ENCODE measurements at places on chromosomes 5 and 9.

DNA sequence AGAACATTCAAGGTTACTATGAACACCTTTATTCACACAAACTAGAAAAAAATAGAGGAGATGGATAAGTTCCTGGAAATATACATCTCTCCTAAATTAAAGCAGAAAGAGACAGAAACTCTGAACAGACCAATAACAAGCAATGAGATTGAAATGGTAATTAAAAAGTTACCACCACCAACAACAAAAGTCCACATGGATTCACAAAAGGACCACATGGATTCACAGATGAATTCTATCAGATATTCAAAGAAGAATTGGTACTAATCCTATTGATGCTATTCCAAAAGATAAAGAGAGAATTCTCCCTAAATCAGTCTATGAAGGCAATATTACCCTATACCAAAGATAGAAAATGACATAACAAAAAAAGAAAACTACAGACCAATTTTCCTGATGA is 518.9 kb downstream of the PRDM9 start:
- DNase-seq: no peak

GRCh38 chr5:39517800-39518199 is 93.0 kb upstream of the DAB2 start:
- DNase-seq: no peak

DNA sequence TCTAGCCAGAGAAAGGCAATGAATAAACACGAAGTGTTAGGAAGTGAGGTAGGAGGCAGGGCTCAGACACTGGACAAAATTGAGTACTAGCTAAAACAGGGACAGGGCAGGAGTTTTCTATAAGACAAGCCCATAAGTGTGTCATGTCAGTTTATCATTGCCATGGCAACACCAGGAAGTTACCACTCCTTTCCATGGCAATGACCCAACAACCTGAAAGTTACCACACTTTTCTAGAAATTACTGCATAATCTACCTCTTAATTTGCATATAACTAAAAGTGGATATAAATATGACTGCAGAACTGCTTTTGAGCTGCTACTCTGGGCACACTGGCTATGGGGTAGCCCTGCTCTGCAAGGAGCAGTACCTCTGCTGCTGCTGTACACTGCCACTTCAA is 442.5 kb upstream of the COX7C start:
- DNase-seq: no peak

GRCh38 chr5:173790836-173791546 is 97.2 kb upstream of the CPEB4 start:
- DNase-seq: no peak

DNA sequence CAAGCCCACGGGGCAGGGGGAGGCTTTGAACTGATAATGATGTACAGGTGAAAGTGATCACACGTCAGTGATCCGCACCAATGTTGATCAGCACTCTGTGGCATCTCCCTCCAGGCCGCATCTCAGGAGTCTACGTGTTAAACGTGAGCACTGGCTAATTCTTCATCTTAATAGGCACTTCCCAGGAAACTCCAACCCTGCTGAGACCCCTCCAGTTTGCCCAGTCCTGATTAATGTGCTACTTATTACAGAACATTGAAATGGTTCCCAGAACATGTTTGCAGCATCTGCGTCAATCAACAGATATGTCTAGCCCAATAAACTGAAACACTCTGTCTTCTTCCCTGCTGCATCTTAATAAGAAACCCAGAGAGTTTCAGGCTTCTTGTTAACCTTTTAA is 298.4 kb downstream of the DEPDC1B start:
- DNase-seq: no peak

- DNase-seq: peak; percentile 42
Measured at GRCh38 chr9:38026021-38026809, 42.8 kb downstream of the SHB start.

DNA sequence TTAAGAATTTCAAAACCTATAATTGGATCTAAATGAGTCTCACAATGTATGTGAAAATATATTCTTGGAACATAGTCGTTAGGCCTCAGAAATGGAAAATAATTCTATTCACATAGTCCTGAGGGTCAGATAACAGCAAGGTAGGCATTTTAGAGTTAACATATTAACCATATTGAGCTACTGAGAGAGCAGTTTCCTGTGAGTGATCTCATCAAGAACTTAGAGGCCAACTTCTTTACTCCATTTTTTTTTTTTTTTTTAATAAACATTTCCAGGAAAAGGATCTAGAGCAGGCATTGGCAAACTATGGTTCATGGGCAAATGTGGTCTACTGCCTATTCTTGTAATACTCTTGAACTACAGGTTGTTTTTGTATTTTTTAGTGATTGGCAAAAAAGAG is 26.6 kb downstream of the RAB24 start:
- no peak for DNase-seq

DNA sequence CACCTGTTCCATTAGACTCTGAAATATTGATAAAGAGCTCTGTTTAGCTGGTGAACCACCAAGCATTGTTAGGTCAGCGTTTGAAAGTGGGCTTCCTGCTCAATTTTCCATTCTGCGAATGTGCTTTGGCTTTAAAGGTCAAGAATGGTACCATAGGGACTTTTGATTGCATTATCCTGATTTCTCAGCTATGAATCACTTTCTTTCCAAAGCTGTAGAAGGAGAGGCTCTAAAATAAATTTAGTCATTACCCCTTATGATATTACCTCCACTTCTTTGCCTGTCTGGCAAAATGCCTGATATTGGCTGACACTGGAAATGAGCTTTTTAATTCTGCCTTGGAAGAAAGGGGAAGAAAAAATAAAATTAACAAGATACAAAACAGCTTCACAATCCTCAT is 237.2 kb upstream of the CTNND2 start:
- DNase-seq: no peak

GRCh38 chr9:123425261-123425821 is 69.3 kb downstream of the CRB2 start:
- DNase-seq: no peak

- DNase-seq: no peak
Measured at GRCh38 chr5:180339583-180340183, 13.5 kb downstream of the GFPT2 start.

DNA sequence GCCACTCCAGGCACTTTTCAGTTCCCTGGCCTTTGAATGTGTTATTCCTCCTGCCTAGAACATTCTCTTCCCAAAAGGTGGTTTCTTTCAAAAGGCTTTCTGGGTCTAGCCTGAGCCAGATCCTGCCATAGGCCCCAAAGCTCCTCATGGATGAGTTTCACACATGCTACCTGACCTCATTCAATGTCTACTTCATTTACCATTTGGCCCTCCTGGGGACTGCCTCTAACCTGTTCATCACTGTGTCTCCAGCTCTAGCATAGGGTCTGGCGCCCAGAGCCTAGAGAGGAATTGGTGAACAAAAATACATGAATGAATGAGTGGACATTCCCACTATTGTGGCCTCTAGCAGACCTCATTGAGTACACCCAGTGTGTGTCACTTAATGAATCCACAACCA is 5.4 kb upstream of the P4HA2 start:
- no peak for DNase-seq

GRCh38 chr9:77744841-77745430 is 96.8 kb upstream of the GNA14 start:
- DNase-seq: no peak

- no peak for DNase-seq
Measured at GRCh38 chr5:665956-666711, 27.0 kb downstream of the TPPP start.

- no peak for DNase-seq
Measured at GRCh38 chr5:60379907-60380306, 320.1 kb downstream of the DEPDC1B start.

DNA sequence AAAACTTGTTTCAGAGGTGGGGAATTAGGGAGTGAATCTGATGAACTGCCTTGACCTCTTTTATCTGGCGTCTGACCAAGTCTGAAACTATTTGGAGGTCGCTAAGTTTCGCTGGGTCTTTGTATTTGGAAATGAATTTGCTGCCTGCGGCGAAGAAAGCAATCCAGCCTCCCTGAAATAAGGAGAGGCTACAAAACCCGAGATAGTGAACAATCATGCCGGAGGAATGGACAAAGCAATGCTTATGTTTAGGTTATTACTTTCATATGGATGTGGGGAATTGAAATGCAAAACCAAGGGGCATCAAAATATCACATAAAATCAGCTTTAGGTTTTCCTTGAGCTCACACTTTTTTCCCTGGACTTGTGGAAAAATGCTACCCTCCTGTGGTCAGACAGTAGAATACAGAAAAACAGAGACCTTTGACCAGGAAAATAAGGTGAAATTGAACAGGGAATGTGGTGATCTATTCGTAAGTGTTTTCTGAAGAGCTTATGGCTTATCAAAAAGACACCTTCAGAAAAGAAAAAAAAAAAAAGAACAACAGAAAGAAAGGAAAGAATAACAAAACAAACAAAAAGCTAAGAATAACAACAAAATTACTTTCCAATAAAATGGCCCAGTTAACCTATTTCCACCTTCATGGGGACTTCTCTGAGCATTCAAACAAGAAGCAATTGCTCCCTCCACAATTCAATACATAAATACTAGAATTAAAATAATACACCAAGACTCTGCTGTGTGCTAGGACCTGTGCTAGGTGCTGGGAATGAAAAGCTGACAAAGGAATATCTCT is 68.6 kb upstream of the DPYSL3 start:
- DNase-seq: no peak

- no peak for DNase-seq
Measured at GRCh38 chr9:70061776-70062175, 18.1 kb downstream of the MAMDC2 start.

GRCh38 chr9:93270976-93271375 is 87.0 kb downstream of the WNK2 start:
- DNase-seq: no peak

DNA sequence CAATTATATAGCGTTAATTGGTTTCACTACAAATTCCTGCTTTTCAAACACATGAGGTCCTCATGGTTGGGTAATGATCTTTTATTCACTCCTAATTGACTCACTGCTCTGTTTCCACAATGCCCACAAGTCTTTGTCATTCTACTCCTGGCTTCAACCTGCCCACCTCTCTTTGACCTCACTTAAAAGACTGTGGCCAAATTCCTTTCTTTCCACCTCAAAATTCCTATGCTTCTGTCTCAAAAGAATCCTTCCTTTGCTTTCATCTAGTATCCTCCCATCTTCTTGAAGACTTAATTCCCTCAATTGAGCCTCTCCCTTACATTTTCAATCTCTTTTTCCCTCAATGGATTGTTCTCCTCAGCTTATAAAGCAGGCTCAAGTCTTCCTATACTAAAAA is 4.9 kb downstream of the APBA1 start:
- DNase-seq: peak; percentile 33
